ENCODE measurements at places on chromosomes 6 and 20.
A peak's percentile ranks its signal among the peaks of the same experiment; 100 is the strongest.

GRCh38 chr6:91802431-91802830, 1215.6 kb upstream of the MAP3K7 start:
- DNase-seq, result no peak

- DNase-seq, result no peak
These were observed 1.7 kb downstream of the PRR18 start for GRCh38 chr6:166306378-166307081.

DNA sequence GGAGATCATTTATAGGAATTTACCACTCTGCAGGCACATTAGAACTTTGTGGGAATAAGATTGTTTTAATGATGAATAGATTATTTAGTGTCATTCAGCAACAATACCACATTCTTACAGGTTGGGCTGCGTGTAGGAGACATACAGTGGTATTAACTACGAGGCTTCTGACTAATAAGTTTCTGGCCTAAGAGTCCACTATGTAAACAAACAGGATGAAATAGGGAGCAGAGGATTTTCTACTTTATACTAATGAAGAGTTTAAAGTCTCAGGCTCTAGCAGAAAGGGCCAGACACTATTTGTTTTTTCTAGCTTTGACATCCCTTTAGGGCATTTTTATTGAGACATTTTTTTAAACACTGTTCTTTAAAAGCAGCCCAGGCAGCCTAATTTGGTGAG, 75.6 kb downstream of the SLC24A3 start:
- DNase-seq, result no peak

DNA sequence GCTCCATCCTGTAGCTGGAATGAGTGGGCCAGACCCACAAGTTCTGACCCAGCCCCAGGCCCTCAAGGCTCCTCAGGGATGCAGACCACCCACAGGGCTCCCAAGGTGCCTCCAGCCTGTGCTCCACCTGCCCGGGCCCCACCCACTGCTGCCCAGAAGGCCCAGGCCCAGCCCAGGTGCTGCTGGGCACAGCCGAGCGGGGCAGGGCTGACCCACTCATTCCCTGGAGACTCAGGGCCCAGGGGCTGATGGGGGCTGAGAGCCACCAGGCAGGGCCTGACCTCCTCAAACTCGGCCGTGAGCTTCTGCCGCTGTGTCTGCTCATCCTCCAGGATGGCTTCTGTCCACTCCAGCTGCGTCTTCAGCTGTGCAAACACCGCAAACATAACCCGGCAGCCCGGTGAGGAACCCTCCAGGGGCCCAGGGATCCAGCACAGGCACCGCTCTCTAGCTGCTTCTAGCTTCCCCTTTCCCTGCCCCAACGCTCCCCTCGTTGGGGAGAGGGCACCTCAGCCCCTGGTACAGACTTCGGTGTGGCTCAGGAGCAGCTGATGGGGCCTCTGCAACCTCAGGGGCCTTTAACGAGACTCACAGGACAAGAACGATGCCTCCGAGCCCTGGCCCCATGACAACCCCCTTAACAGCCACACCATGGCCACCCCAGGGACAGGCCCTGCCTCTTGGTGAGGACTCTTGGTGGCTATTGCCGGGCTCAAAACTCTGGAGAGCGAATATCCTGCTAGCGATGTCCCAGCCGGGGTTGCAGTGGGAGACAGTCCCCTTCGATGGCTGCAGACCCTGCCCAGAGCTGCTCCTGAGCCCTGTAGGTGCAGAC, 46.0 kb downstream of the DSTN start:
- peak; percentile 13 for DNase-seq

GRCh38 chr6:148803979-148804378, 57.1 kb downstream of the UST start:
- no peak for DNase-seq

GRCh38 chr6:11288065-11288464, 55.6 kb upstream of the NEDD9 start:
- no peak for DNase-seq

- DNase-seq, result no peak
These were observed 14.8 kb upstream of the HLA-DRB1 start for GRCh38 chr6:32604434-32604877.

GRCh38 chr20:57396984-57397692, 5.9 kb downstream of the RBM38 start:
- DNase-seq, result peak; percentile 56

DNA sequence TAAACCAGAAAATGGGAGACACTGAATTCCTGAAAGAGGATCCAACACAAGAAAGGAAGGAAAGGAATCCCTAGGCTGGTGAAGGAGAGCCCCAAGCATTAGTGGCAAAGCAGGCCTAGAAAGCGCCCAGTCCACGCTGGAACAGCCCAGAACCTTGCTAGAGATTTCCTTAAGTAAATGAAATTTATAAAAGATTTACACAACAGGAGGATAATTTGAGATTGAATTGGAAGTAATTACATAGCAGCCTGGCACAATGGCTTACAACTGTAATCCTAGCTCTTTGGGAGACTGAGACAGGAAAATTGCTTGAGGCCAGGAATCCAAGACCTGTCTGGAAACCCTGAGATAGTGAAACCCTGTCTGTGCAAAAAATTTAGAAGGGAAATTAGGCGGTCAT, 26.8 kb upstream of the C20orf144 start:
- DNase-seq, result no peak

DNA sequence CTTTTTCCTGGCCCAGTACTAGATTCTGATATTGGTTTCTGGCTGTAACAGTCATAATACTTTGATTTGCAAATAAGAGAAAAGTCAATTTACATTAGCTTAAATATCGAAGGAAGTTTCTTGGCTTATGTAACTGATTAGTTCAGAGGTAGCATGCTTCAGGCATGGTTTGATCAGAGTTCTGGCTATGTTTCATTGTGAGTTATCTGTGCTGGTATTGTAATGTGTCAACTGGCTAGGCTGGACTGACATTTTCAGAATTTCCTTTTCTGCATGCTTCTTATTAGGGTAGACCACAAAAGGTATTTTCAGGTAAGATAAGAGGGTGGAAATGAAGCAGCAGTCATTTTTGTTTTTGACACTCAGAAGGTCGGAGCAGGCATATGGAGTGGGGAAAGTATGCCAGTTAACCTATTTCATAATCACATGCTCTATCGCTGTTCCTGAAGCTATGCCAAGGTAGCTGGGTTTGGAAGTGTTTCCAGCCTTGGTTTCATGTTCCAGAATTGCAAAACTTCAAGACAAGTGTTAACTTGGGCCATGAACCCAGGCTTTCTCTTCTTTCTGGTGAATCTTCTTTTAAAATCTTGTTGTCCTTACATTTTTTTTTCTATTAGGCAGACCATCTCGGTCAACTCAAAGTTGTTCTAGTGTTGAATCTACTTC, 244.9 kb downstream of the DHX35 start:
- DNase-seq, result no peak

DNA sequence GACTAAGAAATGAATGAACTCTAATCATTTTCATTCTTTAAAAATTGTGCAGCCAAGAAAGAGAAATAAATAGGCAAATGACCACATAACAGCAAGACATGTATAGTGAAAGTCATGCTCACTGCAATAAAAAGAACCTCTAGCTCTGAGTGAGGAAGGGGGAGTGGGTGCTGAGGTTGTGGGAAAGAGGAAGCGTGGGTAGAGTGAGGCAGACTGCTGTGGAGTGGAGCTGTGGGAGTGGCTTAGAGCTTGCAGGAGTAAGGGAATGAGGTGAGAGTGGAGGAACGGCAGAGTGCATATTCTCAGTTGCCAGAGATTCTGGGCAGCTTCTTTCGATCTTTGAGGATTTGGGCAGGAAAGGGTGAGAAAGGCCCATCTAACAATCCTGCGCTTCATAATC, 10.4 kb downstream of the DEFB129 start:
- peak; percentile 52 for DNase-seq

- no peak for DNase-seq
These were observed 167.6 kb downstream of the NFATC2 start for GRCh38 chr20:51374961-51375360.

DNA sequence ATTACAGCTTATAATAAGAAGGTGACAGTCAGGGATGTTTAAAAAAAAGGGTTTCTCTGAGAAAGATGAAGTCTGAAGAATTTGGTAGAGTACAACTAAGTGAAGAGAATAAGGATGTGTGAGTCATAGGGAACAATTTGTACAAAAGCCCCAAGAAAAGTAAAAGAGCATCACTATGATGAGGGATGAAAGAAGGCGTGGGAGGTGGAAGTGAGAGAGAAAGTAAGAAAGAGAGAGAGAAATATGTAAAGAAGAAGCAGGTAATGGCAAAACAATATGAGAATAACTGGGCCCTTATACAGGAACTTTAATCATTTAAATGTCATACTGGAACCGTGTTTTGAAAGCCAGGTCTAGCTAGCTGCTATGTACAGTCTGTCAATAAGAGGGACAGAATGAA, 179.4 kb downstream of the ASCC3 start:
- no peak for DNase-seq

GRCh38 chr20:39233755-39234154, 271.6 kb downstream of the DHX35 start:
- DNase-seq, result no peak

GRCh38 chr6:157261606-157262005, 61.7 kb downstream of the TMEM242 start:
- no peak for DNase-seq

- DNase-seq, result peak; percentile 26
These were observed 226.2 kb upstream of the MARCKS start for GRCh38 chr6:113630738-113631535.

GRCh38 chr20:13261460-13262301, 40.6 kb downstream of the ISM1 start:
- peak; percentile 67 for DNase-seq

DNA sequence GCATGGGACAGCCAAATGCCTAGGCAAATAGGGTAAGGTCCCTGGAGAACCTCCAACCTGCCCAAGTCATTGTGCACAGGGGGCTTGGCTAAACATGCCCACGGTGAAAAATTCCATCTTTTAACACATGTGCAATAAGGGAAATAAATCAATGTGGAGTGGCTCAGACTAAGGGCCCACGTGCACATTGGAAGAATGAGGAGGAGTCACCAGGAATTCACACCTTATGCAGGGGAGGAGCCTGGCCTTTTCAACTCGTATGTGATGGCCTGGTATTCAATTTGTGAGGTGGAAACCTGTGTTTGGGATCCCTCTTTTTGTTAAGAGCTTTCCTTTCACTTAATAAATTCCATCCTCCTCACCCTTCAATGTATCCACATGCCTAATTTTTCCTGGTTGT, 12.6 kb downstream of the C6orf52 start:
- no peak for DNase-seq

DNA sequence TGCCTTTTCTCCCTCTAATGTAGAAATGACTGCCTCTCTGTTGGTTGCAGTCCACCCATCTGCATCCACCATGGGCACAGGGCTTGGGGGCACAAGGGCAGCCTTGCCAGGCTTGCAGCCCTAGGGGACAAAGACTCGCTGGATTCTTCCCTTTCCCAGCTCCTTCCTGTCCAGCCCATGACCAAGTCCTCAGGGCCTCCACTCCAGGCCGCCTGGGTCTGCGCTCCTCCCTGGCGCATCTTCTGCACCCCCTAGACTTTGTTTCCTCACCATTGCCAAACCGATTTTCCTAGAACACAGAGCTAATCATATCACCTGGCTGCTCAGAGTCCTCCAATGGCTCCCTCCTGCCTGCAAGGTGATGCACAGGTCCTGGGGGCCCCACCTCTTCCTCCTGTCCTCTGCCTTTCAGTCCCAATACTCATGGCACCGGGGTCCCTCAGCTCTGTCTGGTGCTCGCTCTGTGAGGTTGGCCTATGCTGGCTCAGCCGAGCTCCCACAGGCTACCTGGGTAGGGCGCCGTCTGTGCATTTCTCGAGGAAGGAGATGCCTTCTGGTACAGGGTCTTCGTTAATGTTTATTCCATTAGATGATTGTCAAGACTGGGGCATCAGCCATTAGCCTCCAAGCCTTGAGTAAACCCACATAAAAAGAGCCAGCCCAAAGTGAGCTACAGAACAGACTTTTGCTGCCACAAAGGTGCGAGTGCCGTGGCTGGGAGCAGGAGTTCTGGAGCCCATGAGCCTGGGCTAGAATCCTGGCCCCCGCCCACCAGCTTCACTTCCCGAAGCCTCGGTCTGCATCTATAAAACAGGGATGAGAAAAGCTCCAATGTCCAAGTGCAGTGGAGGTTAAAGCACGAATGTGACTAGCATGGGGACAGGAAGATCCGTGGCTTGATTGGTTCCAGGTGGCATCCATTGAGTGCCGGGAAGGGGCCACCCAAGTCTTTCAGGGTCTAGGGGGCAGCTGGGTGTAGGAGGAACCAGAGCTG, 17.7 kb downstream of the PSMG4 start:
- no peak for DNase-seq

- DNase-seq, result no peak
These were observed 944.7 kb downstream of the PHF3 start for GRCh38 chr6:64580346-64580745.

DNA sequence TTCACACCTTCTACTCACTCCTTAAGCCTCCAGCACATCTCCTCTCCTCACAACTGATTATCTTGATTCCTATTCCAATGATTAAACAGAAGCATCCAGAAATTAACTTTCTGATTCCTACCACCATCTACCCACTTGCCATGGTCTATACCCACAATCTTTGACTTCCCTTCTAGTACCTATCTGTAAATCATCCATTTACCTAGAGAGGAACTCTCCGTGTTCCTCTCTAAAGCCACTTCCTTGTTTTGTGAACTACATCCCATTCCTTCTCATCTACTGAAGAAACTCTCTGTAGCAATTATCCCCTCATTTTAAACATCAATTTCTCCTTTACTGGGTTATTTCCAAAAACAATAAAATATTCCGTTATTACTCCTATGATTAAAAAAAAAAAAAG, 167.3 kb downstream of the ARHGAP18 start:
- DNase-seq, result no peak

DNA sequence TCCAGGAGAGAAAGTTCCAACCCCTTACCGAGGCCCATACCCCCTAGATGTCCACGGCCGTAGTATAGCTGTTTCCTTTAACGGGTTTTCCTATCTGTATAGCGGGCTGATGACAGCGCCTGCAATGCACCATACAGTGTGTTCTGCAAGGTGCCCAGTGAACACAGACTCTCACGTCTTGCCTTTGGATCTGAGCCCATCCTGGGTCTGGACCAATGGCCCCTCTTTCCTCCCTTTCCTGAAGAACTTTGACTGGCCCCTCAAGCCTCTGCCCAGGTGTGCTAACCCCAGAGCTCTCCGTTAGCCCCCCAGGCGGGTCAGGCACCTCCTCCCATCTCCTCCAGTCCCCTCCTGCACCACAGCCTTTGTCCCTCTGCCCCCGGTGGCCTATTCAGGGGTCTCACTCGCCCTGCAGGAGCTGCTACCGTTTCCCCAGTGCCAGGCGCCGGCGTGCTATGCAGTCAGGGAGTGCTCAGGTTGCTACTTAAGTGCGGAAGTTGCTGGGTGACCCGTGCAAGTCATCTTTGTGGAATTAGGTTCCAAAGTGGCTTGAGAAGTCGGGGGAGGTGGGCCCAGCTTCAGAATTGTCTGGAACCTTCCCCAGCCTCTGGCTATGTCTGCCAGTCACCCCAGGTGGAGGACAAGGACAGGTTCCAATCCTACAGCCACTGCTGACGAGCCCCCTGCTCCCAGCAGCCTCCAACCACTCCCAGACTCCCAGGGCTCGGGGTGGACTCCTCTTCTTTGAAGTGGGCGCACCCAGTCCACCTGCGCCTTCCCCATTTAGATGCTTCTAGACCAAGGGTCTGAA, 35.0 kb upstream of the ZBP1 start:
- peak; percentile 14 for DNase-seq
